ENCODE measurements at places on chromosomes 16 and 17.

- DNase-seq, result no peak
Observed at GRCh38 chr17:63571632-63572310, 21.5 kb downstream of the DCAF7 start.

GRCh38 chr17:10738521-10739258, 8.9 kb upstream of the TMEM220 start:
- no peak for DNase-seq

GRCh38 chr17:78127239-78127887, 1.2 kb downstream of the TMC6 start:
- no peak for DNase-seq

DNA sequence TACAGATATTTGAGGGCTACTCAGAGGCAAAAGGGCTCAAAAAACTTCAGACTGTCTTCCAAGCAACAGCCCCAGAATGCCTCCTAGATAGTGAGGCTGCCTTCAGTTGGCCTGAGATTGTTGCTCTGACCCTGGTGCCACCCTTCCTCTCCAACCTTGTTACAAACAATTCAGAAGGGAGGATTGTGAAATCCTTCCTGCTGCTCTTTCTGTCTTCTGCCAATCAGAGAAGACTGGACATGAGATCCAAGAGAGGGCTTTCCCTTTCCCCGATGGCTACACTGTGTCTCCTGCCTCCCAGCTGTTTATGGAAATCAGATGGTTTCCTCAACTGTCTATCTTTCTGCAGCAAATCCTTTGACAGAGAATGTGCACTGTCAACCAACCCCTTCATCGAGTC, 419.9 kb downstream of the CDH13 start:
- no peak for DNase-seq

GRCh38 chr16:1069154-1069553, 3.4 kb upstream of the SSTR5 start:
- no peak for DNase-seq

DNA sequence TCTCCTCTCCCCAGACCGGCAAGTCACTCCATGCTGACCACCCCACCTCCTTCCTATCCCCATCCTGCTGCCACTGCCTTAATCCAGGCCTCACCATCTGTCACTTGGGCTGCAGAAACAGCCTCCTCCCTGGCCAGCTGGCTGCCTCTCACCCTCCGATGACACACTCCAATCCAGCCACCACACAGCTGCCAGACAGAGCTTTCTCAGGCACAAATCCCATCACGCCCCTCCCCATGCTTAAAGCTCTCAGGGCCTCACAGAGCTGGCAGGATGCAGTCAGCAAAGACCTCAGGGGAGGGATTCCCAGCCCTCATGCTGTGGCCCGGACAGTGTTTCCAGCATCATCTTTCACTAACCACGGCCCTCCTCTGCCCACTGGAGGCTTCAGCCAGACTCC, 13.7 kb downstream of the CAMKK1 start:
- no peak for DNase-seq

DNA sequence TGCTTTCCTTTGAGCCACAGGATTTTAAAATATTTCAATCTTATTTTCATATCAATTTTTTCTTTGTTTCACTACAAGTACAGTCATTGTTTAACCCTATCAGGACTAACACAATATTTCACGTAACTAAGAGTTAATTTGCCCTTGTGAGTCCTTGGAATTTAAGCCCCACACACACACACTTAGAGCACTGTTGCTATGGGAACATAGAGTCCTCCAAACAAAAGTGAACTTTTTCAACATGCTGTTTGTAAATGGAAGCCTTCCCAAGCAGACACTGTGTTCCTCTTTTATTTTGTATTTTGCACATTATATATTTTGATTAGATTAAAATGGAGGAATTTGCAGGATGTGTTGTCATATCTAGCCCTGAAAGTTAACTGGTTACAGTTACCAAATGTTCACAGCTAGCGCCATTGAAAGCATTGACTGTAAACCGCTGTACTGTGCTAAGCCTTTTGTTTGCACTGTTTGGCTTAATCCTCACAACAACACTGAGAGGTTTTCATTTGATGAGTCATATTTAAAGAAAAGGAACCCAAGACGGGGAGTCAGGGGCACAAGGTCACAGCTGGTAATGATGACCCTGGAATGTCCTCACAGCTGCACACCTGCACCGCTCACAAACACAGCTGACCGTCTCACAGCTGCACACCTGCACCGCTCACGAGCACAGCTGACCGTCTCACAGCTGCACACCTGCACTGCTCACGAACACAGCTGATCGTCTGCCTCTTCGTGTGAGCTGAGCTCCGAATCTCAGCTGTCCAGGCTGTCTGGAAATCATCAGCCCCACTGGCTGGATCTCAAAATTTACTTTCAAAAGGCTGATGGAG, 6.3 kb downstream of the HSBP1 start:
- DNase-seq, result no peak

DNA sequence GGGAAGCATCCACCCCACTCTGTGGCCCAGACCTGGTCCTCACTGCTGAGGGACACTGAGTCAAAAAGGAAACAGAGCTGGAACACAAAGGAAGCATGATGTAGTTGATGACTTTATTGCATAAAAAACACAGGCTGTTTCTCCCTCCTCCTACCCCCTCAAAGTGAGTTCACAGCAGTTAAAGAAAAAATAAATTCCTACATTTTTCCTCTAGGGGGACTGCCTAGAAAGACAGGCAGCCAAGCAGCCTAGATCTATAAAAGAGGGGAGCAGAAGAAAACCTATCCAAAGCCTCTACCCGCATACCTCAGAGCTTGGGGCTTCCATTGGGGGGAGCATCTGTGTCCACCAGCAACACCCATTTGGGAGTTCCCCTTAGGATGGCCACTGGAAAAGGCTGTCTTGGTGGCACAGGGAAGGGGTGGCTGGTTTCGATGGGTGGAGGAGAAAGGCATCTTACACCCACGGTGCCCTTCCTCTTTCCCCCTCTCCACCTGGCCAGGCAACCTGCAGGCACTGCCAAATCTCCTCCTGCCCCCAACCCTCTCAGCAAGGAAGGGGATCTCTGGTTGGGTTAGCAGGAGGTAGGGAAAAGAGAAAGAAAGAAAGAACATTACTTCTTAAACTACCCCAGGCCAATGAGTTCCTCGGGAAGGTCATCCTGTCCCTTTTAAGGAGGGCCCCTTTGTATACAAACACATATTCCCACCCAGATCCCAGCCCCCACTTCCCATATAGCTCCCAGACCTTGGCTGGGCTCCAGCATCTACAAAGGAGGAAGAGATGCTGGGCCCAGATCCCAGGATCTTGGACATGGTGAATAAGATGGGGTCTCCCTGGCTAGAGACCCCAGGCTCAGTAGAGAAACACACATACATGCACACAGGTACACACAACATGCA, 4.0 kb upstream of the SCRN2 start:
- no peak for DNase-seq

GRCh38 chr16:14181371-14182050, 110.4 kb downstream of the MRTFB start:
- DNase-seq, result no peak

DNA sequence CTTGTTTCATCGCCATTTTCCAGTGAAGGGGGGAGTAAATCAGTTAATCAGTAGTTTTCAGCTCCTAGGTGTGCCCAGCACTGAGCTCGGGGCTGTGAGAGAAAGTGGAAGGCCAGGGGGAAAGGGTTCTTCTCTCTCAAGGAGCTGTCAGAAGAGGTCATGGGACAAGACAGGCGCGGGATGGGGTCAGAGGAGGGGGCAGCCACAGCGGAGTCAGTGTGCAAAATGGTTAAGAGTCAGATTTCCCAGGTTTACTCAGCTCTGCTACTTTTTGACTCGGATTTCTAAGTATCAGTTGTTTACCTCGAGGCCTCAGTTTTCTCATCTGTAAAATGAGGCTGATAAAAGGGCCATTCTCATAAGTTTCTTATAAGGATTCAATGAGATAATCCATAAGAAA, 4.3 kb upstream of the XYLT1 start:
- DNase-seq, result no peak

DNA sequence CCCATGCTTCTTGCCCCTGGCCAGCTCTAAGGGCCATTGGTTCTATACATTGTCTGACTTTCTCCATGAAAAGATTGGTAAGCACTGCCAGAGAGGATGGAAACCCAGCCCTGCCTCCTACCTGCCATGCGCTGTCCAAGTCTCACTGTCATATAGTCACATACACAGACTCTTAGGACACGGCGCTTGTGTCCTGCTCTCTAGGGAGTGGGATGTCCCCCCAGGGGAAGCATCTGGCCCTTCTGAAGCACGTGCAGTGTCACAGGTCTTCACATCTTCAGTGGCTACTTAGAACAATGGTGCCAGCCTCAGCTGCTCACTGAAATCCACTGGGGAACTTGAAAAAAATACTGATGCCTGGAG, 38.7 kb downstream of the MYO18A start:
- DNase-seq, result no peak

DNA sequence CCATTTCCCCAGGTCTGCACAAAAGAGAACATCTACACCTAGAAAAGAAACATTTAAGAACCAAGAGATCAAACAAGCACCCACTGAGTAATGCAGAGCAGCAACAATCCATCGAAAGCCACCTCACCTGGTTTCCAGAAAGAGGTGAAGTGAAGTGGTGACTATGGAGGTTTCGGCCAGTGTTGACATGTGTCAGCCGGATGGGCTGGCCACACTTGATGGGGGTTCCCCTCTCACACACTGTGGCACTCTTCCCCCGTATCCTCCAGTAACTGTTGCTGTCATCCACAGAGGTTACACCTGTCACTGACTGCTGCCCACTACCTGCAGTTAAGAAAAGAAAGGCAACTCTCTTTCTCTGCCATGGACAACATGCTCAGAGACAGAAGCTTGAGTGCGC, 6.5 kb downstream of the SDF2 start:
- no peak for DNase-seq

GRCh38 chr16:87305505-87306391, 11.4 kb downstream of the C16orf95 start:
- DNase-seq, result no peak

DNA sequence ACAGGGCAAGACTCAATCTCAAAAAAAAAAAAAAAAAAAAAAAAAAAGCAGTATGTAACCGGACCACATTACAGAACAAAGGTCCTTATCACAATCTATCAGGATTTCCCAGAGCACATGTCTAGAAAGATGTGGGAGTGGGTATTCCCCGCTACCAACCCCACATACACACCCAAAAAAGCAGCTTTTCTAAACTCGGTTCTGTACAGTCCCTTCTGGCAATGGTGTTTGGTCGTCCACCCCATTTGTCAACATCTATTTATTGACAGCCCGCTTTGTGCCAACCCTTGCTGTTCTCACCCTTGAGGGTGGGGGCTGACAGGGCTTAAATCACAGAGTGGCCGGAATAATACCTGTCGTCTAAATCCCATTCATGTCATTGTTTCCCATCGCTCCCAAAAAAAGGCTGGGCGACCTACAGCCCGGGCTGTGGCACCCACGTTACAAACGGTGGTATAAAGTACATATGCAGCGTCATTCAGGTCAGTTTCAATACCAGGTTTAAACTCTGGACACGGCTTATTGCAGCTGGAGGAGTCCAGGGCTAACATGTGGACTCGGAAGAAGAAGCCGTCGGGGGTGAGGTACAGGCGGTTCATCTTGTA, 3.6 kb downstream of the C17orf58 start:
- DNase-seq, result no peak

DNA sequence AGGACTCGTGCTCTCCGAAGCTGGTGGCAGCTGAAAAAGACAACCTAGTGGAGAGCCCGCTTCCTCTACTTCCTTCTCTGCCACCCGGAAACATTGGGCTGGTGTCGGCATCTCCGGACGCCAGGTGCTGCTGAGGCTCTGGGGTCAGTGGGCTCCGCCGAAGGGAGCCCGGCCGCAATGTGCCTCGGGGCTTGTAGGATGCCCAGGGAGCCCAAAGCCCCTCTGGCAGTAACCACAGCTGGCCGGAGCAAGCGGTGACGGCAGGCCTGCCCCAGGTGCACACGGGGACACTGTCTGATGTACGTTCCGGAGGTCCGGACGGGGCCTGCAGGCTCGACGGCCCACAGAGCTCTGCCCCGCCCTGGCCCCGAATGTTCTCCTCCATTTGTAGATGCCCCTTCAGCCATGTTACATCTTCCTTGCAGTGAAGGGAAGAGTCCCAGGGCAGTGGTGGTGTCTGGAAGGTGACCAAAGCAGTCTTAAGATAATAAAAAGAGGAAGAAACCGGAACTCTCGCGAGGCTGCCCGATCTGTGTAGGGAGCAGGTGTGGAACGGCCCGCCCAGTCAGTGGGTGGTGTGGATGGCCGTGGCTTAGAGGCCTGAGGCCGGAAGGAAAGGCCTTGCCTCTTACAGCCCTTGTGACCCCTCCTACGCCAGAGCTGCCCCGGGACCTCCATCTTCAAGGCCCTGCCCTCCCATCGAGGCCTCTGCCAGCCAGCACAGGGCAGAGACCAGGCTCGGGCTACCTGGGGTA, 22.6 kb downstream of the NDUFAF8 start:
- DNase-seq, result no peak

Measured in activated CD8-positive, alpha-beta memory T cell treated with anti-CD3 and anti-CD28 coated beads for 1 hour (primary cell).